ENCODE measurements at places on chromosomes 4 and X.

- DNase-seq = no peak
Observed at GRCh38 chrX:119453202-119453601, 15.0 kb upstream of the SLC25A5 start.

DNA sequence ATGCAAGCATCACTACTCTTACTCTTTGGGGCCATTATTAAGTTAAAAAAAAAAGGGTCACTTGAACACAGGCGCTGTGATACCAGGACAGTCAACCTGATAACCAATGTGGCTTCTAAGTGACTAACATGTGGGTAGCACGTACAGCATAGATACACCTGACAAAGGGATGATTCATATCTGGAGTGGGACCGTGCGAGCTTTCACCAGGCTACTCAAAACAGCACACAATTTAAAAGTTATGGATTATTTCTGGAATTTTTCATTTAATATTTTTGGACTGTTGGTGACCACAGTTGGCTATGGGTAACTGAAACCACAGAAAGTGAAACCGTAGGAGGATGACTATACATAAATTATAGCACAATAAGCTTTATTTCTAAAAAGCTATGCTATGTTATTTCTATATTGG, 113.8 kb upstream of the STIM2 start:
- no peak for DNase-seq

DNA sequence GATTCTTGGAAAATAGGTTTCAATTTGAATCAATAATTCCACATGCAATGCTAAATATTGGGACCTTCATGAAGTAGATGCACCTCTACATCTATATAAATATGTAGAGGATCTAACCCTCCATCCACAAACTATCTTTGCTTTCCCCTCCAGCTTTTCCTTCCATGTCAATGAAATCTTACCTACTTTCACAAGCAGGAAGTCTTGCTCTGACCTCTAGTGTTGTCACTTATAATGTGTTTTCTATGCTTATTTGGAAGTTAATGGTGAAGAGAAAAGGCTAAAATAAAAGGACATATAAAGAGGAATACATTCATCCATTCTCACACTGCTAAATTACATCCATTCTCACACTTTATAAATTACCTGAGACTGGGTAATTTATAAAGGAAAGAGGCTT, 472.7 kb upstream of the DIAPH2 start:
- DNase-seq = no peak

DNA sequence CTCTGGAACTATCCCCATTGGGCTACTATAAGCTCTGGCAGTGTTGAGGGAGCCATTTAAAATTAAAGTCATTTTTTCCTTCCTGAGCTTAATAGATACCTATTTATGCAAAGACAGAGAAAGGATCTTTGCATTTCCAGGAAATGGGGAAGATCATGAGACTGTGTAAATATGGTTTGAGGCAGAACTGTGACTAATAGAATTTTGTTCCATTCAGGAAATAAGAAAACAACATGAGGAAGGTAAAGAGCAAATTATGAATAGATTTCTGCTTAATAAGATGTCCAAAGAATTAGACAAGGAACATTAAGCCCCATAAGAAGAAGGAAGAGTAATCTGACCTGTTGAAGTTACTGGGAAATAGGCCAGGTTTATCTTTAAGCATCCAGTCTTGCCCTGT, 17.8 kb upstream of the TBC1D19 start:
- DNase-seq = peak; percentile 13

DNA sequence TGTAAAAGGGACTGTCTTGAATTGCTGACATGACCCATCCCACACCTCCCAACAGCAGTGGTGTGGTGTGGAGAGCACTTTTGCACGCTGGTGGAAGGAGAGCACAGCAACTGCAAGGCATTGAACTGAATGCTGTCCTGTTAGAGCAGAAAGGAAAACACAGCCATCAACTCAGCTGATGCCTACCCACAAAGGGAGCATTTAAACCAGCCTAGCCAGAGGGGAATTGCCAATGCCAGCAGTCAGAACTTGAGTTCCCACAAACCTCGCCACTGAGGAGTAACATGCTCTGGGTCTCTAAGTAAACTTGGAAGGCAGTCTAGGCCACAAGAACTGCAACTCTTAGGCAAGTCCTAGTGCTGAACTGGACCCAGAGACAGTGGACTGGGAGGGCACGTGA, 31.9 kb downstream of the MAGED4 start:
- no peak for DNase-seq

- DNase-seq = no peak
Observed at GRCh38 chr4:114474188-114474800, 124.3 kb upstream of the UGT8 start.

DNA sequence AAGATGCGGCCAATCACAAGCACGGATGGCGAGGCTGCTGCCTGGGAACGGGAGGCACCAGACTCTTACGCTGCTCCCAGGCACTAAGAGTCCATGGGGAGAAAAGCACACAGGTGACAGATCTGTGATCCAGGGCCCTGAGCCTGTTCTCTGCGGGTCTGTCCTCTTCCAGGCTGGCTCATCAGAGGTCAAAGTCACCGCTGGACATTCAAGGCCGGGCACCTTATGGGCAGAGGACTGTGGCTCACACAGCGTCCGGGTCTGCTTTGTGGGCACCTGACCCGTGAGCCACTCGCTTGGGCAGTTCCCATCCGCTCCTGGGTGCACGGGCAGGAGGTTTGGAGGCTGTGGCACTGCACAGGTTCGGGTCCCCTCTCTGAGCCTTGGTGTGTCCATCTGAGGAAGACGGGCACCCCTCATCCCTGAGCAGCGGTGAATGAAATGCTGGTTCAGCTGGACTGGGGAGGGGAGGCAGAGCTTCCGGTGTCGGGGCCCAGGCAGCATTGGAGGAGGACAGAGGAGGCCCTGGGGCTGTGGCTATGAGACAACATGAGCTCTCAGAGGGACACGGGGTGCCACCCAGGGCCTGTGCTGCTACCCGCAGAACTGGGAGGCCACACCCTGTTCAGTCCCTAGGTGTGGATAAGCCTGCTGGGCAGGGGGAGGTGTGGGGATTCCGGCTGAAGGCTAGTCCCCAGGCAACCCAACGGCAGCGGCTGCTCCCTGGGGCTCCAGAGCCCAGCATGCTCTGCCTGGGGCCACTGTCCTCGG, 61.2 kb upstream of the AFAP1 start:
- no peak for DNase-seq

- no peak for DNase-seq
Observed at GRCh38 chr4:100843910-100844309, 326.1 kb upstream of the EMCN start.

DNA sequence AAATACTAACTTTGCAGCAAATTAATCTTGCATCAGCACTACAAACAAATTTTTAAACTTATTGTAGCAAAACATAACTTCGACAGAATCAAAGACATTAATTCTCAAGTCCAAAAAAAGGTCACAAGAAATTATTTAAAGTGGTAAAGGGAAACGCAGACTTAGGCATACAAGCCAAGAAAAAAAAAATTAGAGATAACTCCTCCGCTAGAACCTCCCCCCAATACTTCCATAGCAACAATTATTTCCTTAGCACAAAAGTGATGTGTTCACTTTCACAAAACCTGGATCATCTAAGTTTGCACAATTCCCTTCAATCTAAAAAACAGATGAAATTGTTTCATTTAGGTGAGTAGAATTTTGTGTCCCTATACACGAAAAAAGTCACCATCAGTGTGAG, 1.1 kb downstream of the LRBA start:
- DNase-seq = no peak

- peak; percentile 44 for DNase-seq
Observed at GRCh38 chr4:181569553-181569952, 673.6 kb upstream of the TENM3 start.
